ENCODE measurements at places on chromosomes 1 and 21.

GRCh38 chr1:11307852-11308251, 34.9 kb downstream of the UBIAD1 start:
- no peak for DNase-seq

- DNase-seq = no peak
Measured at GRCh38 chr1:28756846-28757245, 20.1 kb downstream of the YTHDF2 start.

DNA sequence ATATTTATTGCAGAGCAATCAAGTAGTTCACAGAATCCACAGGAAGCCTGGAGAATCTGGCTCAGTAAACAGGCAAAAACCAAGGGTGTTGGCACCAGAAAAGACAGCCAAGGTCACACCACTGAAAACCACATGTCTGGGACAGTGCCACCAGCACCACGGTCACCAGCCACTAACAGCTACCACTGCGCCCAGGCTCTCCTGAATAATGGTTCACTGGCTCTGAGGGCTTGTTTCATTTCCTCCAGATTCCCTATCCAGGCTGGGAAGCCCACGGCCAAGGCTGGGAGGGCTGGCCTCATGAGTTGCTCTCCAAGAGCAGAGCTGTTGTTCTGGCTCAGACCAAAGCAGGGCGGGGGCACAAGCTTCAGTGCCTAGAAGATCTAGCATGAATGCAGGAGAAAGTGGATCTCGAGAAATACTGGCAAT, 54.5 kb upstream of the PTGFRN start:
- no peak for DNase-seq

DNA sequence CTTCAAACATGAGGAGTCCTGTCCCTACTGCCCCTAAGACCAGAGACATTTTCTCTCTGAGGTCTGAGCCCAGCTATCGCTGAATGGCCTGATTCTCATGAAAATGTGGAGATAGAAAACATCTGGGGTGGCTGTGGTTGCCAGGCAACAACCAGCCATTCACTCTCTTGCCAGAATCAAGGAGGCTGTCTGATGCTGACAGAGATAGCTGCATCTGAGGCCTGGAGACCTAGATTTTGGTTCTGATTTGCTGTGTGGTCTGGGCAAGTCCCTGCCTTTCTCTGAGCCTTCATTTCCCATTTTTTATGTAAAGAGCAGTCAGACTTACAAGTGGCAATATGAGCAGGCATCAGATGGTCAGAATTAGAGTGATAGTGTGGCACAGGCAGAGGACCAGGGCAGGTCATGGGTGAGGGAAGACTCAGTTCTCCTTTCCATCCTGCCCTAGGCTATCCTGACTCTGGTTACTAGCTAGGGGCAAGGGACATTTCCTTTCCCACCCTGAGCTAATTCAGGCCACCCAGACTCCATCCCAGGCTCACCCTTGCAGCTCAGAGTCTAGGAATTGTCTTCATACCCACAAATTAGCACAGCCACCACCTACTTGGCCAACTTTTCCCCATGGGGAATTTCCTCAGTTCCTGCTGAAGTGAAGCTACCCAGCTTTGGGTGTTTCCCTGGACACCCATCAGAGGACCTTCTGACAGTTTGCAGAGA, 20.0 kb upstream of the RNF19B start:
- peak; percentile 42 for DNase-seq

- no peak for DNase-seq
Measured at GRCh38 chr1:162666006-162666645, 33.9 kb downstream of the DDR2 start.

GRCh38 chr1:200314085-200314750, 95.6 kb downstream of the ZNF281 start:
- no peak for DNase-seq

GRCh38 chr21:41187537-41188025, 19.6 kb downstream of the BACE2 start:
- no peak for DNase-seq

DNA sequence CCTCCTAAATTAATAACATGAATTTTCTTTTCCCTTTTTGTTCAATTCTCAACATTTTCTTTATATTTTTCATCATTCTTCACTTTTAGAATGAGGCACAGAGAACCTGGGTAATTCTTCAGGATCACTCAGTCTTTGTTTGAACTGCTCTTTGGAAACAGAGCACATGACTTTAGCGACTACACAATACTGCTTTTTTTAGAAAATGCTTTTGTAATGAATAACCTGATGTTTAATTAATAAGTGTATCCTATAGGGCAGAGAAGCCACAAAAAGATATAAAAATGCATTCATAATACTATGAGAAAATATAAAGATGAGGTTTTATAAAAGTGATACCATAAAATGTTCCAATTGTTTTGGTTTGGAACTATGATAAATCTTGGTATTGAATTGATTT, 77.8 kb downstream of the LRRC7 start:
- DNase-seq = no peak

DNA sequence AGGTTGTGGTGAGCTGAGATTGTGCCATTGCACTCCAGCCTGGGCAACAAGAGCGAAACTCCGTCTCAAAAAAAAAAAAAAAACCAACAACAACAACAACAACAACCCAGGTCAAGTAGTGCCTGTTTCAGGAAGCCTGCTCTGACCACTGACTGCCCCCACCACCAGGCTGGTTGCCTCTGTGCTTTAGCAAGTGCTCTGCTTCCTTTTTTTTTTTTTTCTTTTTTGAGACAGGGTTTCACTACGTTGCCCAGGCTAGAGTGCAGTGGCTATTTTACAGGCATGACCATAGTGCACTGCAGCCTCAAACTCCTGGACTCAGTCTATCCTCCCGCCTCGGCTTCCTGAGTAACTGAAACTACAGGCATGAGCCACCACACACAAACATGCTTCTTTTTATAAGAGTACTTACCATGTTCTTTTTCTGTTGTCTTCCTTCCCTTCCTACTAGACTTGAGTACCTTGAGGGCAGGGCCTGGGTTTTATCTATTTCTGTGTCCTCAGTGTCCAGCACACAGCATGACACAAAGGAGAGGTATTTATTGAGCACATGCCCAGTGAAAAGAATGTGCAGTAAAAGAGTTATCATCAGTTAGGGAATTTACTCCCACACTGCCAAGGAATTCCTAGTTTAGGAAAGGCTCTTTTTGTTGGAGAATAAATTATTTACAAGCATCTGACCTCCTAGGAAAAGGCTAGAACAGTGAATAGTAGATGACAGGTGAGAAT, 9.9 kb upstream of the COA7 start:
- DNase-seq = no peak

- no peak for DNase-seq
Measured at GRCh38 chr1:227942021-227942715, 5.6 kb downstream of the WNT9A start.

DNA sequence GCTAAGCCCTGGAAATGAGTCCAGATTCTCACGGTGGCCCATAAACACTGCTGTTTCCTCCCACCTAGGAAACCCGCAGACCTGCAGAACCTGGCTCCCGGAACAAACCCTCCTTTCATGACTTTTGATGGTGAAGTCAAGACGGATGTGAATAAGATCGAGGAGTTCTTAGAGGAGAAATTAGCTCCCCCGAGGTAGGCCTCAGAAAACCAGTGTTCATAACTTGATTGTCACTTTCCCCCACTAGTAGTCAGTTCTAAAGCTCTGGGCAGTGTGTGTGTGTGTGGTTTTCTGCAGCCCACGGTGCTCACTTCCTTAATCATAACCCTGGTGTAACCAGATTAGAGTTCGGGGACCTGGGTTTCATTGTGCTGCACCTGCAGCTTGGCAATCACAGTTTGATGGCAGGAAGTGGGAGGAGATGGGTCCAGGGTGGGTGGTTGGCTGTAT, 39.1 kb downstream of the CLIC6 start:
- DNase-seq = peak; percentile 61

GRCh38 chr1:26169669-26170471, at the start of gene ZNF593:
Gene ZNF593 (plus strand): TSS chr1:26169908. CDS start chr1:26169984, 76 bp downstream.
- DNase-seq = peak; percentile 89

- no peak for DNase-seq
Measured at GRCh38 chr1:232381394-232382100, 248.4 kb downstream of the SIPA1L2 start.

GRCh38 chr1:227037121-227037520, 97.0 kb downstream of the COQ8A start:
- DNase-seq = no peak

DNA sequence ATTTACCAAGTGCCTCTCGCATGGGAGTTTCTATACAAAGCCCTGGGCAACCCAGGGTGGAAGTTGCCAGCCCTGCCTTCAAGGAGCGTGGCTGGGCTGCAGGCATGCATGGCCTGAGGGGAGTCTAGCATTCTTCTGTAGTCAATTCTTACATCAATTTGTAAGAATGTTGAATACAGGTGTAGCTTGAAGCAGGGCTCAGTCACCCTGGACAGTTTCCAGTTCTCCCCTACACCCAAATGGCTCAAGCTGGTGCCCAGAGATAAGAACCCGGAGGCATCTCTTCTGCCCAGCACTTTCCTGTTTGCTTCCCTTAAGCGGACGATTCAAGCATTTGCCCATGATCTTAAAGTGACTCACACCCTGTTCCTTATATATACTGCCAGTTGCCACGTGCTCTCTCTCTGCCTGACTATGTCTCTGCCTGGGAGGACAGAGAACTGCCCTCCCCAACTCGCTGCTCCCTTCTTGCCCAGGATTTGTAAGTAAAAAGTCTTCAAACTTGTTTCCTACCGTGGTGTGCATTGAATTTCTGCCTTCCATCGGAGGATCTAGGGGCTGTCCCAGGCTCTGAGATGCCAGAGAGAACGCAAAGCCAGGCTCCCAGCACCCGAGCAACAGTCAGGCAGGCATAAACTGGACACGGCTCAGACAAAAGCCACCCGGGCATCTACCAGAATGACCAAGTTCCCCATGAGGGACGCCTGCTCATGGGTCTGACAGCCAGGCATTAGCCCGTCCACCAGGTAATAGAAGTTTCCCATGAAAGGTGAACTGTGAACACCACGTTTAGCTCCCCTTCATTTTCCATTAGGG, 50.9 kb upstream of the AJAP1 start:
- DNase-seq = no peak

DNA sequence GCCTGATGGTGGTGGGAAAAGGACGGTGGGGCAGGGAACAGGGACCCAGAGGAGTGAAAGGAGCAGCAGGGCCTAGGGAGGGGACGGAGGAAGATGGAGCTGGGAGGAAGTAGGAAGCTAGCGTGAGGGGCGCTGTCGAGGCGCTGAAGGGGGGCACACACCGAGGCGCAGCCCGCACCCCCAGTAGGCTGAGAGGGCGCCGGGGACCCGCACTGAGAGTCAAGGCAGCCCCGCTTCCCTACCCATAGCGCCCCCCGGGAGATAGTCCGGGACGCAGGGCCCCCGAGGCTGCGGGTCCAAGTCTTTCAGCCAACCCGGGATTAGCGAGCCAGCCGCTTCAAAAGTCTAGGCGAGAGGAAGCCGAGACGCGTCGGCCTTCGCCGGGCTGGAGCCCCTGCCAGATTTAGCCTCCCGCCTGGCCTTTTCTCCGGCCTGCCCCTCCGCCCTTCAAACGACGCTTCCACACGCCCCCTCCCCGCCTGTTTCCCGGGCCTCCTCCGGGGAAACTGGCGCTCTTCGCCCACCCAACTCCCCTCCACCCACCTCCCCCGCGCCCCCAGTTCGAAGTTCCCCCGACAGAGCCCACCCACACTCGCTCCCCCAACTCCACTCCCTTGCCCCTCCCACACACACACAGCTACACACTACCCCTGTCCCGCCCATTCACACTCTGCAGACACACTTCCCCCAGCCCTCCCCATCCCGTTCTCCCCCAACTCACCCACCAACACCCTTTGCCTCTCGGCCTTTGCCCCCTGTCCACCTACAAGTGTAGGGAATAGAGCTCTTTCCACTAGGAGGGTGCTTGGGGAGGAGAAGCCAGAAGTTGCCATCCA, 7.8 kb upstream of the PROX1 start:
- DNase-seq = no peak

- DNase-seq = no peak
Measured at GRCh38 chr1:34166191-34166624, 1.2 kb upstream of the CSMD2 start.

DNA sequence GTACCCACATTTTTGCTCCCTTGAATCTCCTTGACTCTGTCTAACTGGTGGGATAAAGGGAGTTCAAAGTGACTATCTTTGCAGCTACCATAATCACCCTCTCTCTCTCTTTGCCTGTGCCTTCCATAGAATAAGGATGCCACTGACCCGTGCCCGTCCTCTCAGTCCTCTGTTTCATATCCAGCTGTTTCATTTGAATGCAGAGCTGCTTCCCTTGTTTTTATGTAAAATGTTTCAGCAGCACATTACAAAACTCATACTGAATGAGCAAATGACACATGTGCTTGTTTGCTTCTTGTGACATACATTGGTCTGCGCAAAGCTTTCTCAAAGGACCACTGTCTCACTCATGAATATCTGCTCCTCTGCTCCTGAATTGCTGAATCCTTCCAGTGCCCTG, 38.4 kb downstream of the CDC42 start:
- no peak for DNase-seq

DNA sequence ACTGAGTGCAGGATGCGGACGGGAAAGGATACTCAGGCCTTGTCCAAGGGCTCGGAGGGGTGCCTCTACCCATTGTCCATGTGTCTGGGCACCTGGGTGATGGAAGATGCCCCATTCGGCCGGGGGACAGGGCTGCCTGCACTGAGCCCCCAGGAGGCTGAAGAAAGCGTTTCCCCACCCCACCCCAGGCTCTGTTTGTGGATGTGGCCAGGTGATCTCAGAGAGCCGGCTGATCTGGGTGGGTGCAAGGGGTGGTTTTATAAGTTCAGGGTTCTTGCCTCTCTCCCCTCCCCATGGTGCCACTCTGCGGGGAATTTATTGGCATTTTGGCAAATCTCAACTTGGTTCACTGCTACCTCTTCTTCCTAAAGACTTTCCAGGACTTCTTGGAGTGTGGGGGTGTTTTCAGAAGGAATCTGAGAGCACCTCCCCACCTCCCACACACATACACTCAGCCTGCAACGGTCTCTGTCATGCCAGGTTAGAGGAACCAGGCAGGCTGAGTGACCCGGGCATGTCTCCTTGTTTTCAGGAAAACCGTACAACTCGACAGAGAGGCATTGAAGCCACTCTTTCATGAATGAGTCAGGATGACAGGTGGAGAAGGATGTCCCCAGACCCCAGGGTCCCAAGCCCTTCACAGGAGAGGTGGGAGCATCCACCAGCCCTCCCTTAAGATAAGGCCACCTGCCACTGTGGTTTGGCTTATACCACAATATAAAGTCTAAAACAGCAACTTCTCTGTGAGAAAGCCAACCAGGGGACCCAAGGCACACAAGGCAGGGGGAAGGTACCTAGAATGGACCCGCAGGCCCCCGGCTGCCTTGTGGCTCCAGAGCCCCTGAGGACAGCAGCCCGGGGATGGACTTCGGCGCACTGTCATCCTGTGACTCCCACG, 174.9 kb downstream of the ETS2 start:
- no peak for DNase-seq
